IMR-90 (cell line): ENCODE measurements at places on chromosomes 5 and 9. TPM values are rescaled to one million over a fixed set of nuclear protein-coding genes. Genes with fewer than 3 reads are reported as not detected.

Gene ICE1
- total RNA-seq, result 18.5 and 26.7 TPM in 2 replicates

Gene PRDM9
- total RNA-seq, result not detected in 2 replicates

DNA sequence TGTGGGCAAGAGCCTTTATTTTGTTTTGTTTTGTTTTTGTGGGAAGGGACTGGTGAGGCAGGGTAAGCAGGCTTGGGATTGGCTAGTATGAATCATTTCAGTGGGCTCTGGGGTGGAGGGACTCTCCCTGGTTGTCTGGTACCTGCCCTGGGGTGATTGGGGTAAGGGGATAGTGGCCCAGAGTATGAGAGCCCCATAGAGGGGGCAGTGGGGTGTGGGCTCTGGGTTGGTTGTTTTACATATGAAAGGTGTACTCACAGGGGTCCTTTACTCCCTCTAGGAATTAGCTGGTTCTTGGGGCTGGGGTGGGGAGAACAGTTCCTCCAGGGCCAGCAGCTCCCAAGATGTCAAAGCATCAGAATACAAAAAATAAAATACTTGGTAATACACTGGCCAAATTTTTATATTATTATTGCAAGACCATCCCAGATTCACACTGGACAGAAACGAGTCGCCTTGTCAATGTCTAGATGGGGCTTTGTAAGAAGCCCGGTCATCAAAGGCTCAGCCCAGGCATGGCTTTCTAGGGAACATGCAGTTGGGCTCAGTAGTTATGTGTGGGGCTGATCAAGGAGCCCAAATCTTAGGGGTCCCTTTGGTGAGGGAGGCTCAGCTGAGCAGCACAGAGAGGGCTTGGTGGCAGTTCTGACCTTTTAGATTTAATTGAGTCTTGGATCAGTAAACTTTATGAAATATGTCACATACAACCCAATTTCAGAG is 190.5 kb downstream of the NXNL2 start:
- H3K4me1 ChIP-seq, result peaks cover 5% of the 10 kb centered on the region; the same call in 1 of the 2 replicates
- no peaks in the 10 kb centered on the region for H3K36me3 ChIP-seq
- no peak overlapping the region for H3K4me3 ChIP-seq
- H3K27ac ChIP-seq, result no peak overlapping the region

- peaks cover 14% of the 10 kb centered on the region for H3K27me3 ChIP-seq
- DNase-seq, result no peak
- no peak overlapping the region for H3K4me3 ChIP-seq
- H3K36me3 ChIP-seq, result no peaks in the 10 kb centered on the region
- peaks cover 2% of the 10 kb centered on the region for H3K4me1 ChIP-seq
Observed at GRCh38 chr5:159130871-159131270, 31.2 kb upstream of the EBF1 start.

DNA sequence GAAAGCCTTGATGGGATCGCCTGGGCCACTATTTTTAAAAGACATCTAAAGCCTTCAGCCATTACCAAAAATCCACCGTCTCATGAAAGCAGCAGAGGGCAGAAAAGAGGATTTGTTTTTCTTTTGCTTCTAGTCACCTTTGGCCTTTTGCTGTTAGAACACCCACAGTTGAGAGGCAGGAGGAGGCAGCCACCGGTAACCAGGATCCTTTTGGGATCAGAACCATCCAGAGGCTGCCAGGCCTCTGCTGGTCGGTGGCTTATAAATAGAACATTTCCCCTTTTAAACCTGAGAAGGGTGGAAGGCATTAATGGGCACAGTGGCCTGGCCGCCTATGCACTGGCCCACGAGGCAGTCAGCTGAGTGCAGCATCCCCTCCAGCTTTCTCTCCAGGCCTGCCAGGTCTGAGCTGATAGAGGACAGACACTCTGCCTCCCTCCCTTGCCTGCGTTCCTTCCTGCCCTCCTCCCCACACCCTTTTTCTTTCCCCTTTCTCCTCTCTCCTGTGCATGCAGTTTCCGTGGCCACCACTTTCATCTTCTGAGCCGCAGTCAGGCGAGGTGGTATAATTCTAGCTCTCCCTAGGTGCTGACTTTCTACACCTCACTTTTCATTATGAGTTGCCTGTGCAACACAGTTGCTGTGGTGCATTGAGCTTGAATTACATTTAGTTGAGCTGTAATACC is 253.4 kb downstream of the ARHGAP26 start:
- H3K4me3 ChIP-seq, result no peak overlapping the region
- no peaks in the 10 kb centered on the region for H3K36me3 ChIP-seq
- no peak overlapping the region for H3K27ac ChIP-seq
- H3K4me1 ChIP-seq, result peaks cover 25% of the 10 kb centered on the region
- DNase-seq, result peak; percentile 68

DNA sequence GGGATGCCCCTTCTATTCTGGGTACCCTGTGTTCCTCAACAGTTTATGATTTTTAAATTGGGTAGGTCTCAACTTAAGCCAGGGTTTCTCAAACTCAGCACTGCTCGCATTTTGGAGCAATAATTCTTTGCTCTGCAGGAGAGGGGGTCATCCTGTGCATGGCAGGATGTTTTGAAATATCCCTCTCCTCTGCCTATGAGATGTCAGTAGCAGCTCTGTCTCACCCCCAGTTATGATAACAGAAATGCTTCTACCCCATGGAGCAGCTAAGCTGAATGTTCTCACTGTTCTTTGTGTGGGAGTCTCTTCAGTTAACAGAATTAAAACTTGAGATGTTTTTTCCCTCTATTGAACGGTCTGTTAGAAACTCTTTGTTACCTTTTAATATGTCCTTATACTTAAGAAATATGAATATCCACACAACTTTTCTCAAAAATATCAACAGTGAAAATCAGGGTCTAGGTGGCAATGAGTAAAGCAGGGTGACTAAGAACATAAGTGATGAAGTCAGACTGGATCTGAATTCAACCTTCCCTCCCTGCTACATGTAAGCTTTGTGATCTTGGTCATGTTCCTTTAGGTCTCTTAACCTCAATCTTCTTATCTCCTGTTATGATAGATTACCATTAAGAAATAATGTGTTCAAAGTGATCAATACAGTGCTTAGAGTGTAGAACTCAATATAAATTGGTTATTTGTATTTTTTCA is 89.0 kb downstream of the CAMK4 start:
- peak; percentile 16 for DNase-seq
- no peak overlapping the region for H3K4me3 ChIP-seq
- no peaks in the 10 kb centered on the region for H3K27me3 ChIP-seq
- no peaks in the 10 kb centered on the region for H3K36me3 ChIP-seq
- no peaks in the 10 kb centered on the region; the same call in 1 of the 2 replicates for H3K4me1 ChIP-seq

DNA sequence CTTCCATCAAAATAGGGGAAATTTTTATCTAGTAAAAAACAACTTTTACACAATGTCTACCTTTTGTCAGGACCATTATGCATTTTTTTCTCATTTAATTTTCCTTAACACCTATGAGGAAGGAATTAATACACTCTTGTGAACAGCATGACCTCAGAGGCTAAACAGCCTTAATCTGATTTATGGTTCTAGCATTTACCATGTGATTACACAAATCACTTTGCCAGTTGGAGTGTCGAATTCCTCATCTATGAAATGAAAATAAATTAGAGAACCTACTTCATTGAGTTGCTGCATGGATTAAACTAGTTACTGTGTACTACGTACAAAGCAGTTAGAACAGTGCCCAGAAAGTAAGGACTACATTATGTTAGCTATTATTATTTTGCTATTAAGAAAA is 187.7 kb upstream of the MPDZ start:
- no peaks in the 10 kb centered on the region for H3K4me1 ChIP-seq
- no peaks in the 10 kb centered on the region for H3K27me3 ChIP-seq
- DNase-seq, result no peak
- H3K4me3 ChIP-seq, result no peak overlapping the region

- H3K36me3 ChIP-seq, result peaks cover 3% of the 10 kb centered on the region
- H3K4me3 ChIP-seq, result no peak overlapping the region
- peak; percentile 56 for DNase-seq
- H3K27ac ChIP-seq, result no peak overlapping the region
- no peaks in the 10 kb centered on the region for H3K27me3 ChIP-seq
Observed at GRCh38 chr9:13268469-13268868, 11.0 kb downstream of the MPDZ start.

DNA sequence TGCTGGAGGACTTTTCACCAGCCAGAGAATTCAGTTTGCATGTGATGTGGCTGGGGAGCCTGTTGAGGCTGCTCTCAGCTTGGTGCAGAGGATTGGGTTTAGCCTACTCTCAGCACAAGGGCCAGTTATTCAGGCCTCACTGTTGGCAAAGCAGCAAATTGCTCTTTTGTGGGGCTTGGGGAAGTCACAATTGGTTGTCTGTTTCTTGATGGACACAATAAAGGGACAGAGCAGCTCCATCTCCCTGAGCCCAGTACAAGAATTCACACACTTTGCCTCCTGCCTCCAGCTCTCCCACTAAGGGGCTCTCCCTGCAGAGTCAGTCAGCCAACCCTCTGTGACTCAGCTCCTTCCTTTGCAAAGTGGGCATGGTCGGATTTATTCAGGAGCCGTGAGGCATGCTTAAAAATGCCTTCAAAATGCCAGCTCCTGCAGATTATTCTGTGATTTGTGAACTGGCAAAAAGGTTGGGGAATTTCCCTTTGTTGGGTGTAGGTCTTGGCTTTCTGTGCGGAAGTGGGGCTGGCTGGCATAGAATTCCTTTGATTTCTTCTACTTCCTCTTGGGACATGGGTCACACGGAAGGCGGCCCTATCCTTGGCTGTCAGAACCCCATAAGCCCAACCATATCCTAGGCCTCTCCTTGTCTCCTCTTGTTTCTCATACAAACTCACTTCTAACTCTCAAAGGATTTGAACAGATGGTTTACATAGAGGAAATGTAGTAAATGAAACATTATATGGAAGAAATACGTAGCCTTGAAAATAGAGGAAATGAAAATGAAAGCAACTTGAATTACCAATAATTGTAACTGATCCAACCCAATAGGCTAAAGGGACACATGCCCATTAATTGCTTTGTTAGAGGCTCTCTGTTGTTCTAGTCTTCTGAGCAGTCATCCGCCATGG is 118.7 kb upstream of the CD180 start:
- H3K4me1 ChIP-seq, result peaks cover 5% of the 10 kb centered on the region
- peak; percentile 59 for DNase-seq
- H3K27me3 ChIP-seq, result no peaks in the 10 kb centered on the region
- no peak overlapping the region for H3K4me3 ChIP-seq
- no peaks in the 10 kb centered on the region for H3K36me3 ChIP-seq

GRCh38 chr5:143182901-143183820 is 220.3 kb downstream of the NR3C1 start:
- H3K4me3 ChIP-seq, result no peak overlapping the region
- no peaks in the 10 kb centered on the region for H3K27me3 ChIP-seq
- peak; percentile 48 for DNase-seq
- H3K36me3 ChIP-seq, result no peaks in the 10 kb centered on the region
- H3K4me1 ChIP-seq, result 0 out of 2 replicates have a peak, but pooled peaks cover 2% of the 10 kb centered on the region
- H3K27ac ChIP-seq, result no peak overlapping the region

DNA sequence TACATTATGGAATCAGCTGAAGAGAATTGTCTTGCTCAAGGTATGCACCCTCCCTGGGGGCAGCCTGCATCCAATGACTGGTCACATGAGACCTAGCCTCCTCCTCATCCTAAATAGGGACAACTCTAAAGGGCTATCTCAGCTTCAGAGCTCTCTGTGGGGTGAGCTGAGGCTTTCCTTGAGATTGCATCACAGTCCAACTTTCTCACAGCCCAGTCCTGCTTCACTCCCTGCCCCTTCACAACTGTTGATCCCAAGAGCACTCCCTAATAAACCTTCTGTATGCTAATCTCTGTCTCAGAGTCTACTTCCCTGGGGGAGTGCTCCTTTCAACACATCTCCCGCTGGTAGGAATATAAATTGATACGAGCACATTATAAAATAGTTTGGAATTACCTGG is 44.1 kb upstream of the ERBIN start:
- H3K4me3 ChIP-seq, result no peak overlapping the region
- H3K4me1 ChIP-seq, result peaks cover 3% of the 10 kb centered on the region; the same call in 1 of the 2 replicates
- H3K27ac ChIP-seq, result no peak overlapping the region
- no peaks in the 10 kb centered on the region for H3K27me3 ChIP-seq
- no peaks in the 10 kb centered on the region for H3K36me3 ChIP-seq

DNA sequence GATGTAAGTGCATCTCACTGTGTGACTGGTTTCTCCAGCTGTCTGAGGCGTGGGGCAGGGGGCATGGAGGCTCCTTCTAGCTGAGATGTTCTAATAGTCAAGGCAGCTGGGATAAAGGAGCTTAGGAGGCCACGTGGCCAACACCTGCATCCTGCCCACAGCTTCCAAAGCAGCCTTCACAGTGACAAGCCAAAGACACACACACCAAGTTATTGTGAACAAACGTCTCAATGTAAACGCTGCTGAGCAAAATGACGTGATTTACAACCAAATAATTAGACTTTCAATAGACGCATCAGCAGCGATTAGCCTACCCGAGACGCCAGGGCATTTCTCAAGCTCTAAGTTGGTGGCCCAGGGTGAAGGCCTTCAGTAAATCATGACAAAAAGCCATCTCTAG is 23.2 kb upstream of the SLC25A51 start:
- no peak overlapping the region for H3K4me3 ChIP-seq
- DNase-seq, result no peak
- peaks cover 26% of the 10 kb centered on the region for H3K36me3 ChIP-seq

- H3K36me3 ChIP-seq, result no peaks in the 10 kb centered on the region
- no peaks in the 10 kb centered on the region for H3K27me3 ChIP-seq
- H3K4me1 ChIP-seq, result peaks cover 2% of the 10 kb centered on the region; the same call in 1 of the 2 replicates
- H3K4me3 ChIP-seq, result no peak overlapping the region
Observed at GRCh38 chr5:43309637-43310036, 3.6 kb downstream of the HMGCS1 start.

DNA sequence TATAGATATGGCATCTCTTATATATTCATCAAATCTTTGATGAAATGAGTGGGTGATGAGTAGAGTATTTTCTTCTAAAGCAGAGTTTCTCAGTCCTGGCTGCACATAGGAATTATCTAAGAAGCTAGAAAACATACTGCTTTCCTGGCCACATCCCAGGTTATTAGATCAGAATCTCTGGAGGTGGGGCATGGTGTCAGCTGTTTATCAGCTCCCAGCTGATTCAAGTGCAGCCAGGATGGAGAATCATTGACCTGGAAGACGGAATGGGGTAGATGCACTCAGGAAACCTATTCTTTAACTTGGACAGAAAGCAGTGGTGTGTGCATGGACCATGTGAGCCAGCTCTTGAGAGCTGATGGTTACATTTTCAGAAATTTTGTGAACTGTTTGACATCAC is 108.1 kb upstream of the IL6ST start:
- peaks cover 4% of the 10 kb centered on the region; the same call in 1 of the 2 replicates for H3K4me1 ChIP-seq
- H3K4me3 ChIP-seq, result no peak overlapping the region
- no peaks in the 10 kb centered on the region for H3K27me3 ChIP-seq
- DNase-seq, result peak; percentile 35
- H3K27ac ChIP-seq, result no peak overlapping the region

- peak; percentile 14 for DNase-seq
- no peak overlapping the region for H3K27ac ChIP-seq
- no peaks in the 10 kb centered on the region for H3K27me3 ChIP-seq
- H3K4me3 ChIP-seq, result no peak overlapping the region
Observed at GRCh38 chr5:115333164-115333563, 36.7 kb upstream of the CCDC112 start.

- H3K27me3 ChIP-seq, result peaks cover 5% of the 10 kb centered on the region
- no peaks in the 10 kb centered on the region for H3K36me3 ChIP-seq
- peak overlapping the region; percentile 41; the same call in 1 of the 2 replicates for H3K27ac ChIP-seq
- peaks cover 24% of the 10 kb centered on the region for H3K4me1 ChIP-seq
- no peak overlapping the region for H3K4me3 ChIP-seq
- DNase-seq, result no peak
Observed at GRCh38 chr9:134492721-134493460, 148.7 kb upstream of the COL5A1 start.
